ENCODE measurements at places on chromosomes 3 and 15.

GRCh38 chr3:177308286-177308685, 111.0 kb upstream of the TBL1XR1 start:
- DNase-seq: no peak

- no peak for DNase-seq
Measured at GRCh38 chr3:13132281-13132680, 59.1 kb upstream of the IQSEC1 start.

DNA sequence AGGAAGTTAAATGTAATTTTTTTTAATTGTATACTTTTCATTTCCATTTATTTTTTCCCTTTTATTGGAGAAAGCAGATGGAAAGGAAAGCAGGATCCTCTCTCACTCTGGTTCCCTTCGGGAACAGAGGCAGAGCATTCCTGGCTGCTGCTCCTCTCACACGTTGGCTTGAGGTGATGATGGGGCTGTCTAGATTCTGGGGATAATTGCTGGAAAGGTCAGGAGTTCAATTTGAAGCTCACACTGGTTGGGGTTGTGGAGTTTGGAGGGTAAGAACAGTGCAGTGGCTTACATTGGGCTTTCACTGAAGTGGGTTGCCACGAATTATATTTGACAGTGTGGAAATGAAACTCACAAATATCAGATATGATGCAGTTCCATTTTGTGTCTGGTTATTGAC, 57.6 kb downstream of the RARB start:
- DNase-seq: no peak

DNA sequence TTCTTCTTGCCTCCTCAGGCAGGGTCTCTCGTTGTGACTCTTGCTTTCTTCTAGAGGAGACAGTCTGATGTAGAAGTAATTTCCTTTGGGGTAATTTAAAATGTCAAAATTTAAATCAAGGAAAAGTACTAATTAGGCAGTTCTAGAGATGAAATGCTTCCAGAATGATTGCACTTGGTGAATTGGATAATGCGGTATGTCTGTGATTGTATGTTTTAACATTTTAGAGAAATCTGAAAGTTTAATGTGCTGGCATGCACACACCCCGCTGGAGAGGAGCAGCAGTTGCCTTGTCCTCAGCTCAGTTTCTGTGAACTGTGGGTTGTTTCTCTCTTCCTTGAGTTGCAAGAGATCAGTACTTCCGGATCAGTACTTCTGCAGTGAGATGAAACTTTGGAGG, 322.9 kb upstream of the CTDSPL start:
- no peak for DNase-seq

DNA sequence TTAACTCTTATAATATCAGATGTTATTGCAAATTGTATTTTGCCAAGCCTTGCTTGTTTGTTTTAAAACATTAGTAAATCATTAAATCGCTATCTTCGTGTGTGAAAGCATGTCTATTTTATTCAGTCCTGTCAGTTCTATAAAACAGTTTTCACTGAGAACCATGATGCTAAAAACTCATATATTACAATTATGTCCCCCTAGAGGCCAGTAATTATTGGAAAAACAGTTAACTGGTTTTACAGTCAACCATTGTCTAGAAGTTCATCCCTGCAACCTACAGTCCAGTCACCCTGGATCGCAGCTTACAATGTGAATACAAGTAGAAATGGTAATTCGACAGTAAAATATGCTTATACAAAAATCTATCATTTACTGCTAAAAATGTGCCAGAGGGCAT, 311.5 kb upstream of the ROBO2 start:
- no peak for DNase-seq

GRCh38 chr15:73752806-73753193, 351 bp downstream of the INSYN1 start:
- no peak for DNase-seq

- DNase-seq: no peak
Measured at GRCh38 chr15:92821491-92822116, 78.5 kb upstream of the CHD2 start.

GRCh38 chr3:32420126-32421038, 28.7 kb downstream of the CMTM7 start:
- no peak for DNase-seq

GRCh38 chr3:160826991-160827390, 71.0 kb downstream of the PPM1L start:
- DNase-seq: no peak

- DNase-seq: no peak
Measured at GRCh38 chr15:101323793-101324523, 28.9 kb upstream of the SNRPA1 start.

DNA sequence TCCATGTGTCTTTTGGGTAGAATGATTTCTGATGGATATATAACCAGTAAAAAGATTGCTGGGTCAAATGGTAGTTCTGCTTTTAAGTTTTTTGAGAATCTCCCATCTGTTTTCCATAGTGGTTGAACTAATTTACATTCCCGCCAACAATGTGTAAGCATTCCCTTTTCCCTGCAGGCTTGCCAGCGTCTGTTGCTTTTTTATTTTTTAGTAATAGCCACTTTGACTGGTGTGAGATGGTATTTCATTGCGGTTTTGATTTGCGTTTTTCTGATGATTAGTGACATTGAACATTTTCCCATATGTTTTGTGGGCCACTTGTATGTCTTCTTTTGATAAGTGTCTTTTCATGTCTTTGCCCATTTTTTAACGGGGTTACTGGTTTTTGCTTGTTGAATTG, 36.3 kb upstream of the MB21D2 start:
- no peak for DNase-seq

- DNase-seq: no peak
Measured at GRCh38 chr3:170044795-170045244, 7.0 kb downstream of the GPR160 start.

- no peak for DNase-seq
Measured at GRCh38 chr15:57220205-57220604, 156.1 kb upstream of the CGNL1 start.

DNA sequence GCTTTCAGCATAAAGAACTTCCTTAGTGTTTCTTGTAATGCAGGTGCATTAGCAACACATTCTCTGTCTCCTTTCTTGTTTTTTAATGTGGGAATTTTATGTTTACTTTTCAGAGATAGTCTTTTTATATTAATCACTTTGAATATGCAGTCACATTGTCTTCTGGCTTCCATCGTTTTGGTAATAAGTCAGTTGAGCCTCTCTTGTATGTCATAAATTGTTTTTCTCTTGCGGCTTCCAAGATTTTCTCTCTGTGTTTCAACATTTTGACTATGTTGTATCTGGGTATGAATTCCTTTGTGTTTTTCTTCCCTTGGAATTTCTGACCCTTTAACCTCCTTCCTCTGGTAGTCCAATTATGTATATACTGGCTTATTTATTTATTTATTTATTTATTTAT, 25.3 kb downstream of the GABRG3 start:
- DNase-seq: no peak

DNA sequence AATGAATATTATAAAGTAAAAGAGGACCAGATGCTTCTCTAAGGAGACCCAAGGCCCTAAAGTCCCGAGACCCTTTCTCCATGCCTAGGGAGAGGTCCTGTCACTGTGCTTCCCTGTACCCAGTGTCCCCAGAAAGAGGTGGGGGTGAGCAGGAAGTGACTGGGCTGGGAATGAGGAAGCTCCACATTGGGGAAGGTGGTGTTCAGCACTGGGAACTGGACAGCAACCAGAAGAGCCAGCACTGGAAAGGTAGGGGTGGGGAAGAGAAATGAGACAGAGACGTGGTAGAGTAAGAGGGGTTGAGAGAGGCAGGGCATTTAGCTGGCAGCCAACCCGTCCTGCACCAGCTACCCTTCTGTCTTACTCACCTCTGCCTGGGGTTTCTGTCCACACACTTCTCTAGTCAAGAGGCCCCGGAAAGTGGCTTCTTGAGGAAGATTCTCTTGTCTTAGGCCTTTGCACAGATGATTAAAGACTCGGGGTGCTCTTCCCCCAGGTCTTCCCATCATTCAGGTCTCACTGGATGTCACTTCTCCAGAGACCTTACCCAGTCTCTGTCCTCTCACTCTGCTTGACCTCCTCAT, 12.2 kb downstream of the RRP9 start:
- DNase-seq: no peak

- no peak for DNase-seq
Measured at GRCh38 chr15:31158858-31159569, 57.5 kb upstream of the TRPM1 start.

- DNase-seq: no peak
Measured at GRCh38 chr15:76310475-76311099, 682 bp downstream of the ETFA start.

- no peak for DNase-seq
Measured at GRCh38 chr15:70149667-70150404, 52.1 kb upstream of the TLE3 start.

GRCh38 chr3:152011812-152012735, 138.6 kb downstream of the SUCNR1 start:
- DNase-seq: no peak

DNA sequence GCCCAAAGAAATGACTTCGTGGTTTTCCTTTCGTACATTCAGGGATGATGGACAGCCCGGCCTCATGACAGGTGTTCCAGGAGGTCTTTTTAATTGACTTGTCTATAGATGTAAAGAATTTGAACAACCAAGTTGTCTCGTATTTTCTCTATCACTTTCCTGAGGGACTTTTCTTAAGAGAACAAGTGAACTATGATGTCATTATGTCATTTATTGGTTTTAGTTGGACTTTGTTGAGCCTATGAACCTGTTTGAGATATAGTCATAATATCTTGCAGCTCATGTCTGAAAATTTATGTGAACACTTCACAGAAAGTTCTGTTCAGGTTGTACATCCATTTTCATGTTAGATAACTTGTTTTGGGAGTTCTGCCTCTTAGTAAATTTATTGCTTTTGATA, 89.2 kb downstream of the RBMS3 start:
- DNase-seq: no peak

- no peak for DNase-seq
Measured at GRCh38 chr3:24678021-24678420, 183.4 kb upstream of the THRB start.

DNA sequence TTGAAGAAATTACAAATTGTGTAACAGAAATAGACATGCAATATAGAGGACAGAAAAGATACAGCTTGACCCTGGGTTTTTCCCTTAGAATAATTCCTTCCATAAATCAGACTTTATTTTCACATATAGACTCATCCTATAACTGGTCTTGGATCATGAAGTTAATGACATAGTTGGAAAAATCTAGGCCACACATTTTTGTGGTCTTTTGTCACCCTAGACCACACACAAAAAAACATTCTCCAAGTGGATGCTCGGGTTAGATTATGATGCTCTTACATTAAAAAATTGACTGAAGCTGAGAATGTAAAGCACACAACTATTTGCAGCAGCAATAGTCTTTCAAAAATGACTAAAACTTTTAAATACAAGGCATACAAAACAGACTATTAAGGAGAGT, 7.5 kb upstream of the PLA2G4D start:
- no peak for DNase-seq

GRCh38 chr15:73952913-73953750, 26.9 kb downstream of the LOXL1 start:
- DNase-seq: no peak

DNA sequence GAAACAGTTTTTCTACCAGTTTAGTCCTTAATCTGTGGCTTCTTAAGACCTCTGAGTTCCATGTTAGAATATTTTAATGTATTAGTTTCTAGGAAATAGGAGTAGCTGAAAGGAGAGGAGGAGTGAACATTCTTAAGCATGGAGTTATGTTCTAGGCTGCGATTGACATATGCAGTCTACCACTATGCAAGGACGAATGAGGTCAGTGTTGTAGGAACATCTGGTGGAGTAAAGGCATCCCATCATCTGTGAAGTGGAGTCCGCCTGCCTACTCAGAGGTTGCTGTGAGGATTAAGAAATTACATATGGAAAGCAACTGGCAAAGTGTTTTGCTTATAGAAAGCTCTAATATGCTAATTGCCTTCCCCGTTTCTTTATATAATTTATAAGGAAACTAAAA, 45.1 kb downstream of the SNAPC5 start:
- no peak for DNase-seq

- no peak for DNase-seq
Measured at GRCh38 chr3:188670446-188670845, 501.3 kb upstream of the TPRG1 start.

DNA sequence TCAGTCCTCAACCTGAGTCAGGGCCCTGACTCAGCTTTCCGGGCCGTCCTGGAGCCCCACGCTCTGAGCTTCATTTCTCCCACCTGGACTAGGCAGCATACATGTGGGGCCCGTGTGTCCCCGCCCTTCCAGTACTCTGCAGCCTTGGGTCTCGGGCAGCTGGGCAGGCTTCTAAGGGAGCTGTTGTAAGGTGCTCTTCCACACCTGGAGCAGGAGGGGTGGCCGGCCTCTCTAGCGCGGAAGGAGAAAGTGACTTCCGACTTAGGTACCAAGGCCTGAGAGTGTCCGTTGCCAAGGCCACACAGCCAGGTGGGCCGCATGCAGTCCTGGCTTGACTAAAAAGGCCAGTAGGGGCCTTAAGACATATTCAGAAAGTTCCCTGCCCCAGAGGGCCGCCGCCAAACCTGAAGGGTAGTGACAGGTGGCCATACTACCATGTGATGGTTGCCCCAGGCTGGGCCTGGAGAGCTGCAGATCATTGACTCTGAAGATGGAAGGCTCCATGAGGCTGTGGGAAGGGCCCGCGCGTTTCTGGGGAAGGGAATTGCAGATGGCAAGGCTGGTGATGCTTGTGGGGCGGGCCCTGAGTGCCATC, 9.4 kb upstream of the SEMA3B start:
- DNase-seq: no peak

- no peak for DNase-seq
Measured at GRCh38 chr15:58062983-58063382, 2.5 kb downstream of the ALDH1A2 start.

GRCh38 chr15:56052395-56053045, 59.1 kb upstream of the NEDD4 start:
- DNase-seq: no peak

DNA sequence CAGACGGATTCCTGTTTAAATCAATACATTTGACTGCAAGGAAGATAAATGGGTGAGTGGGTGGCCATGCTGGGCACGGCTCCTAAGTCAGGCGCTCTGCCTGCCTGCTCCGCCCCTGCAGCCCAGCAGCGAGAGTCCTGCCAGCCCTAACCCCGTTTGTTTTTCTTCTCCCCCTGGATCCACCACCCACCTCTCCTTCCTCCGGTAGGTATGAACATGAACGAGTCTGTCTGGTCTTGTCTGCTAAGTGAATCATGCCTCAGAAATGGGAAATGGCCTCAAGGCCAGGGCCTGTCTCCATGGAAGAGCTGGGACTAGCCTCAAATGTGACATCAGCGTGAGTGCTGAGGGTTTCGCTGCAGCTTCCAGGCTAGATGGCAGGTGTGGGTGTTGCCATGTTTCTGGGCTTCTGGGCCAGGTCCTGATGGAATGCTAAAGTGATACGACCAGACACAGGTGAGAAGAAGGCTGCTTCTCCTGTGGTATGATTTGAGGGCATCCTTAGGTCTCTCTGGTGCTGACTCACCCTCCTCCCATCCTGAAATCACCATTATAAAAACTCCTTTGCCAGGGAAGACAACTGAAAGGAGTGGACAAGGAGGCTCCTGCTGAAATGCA, 5.6 kb upstream of the FEM1B start:
- no peak for DNase-seq

GRCh38 chr3:57910990-57911389, 97.2 kb upstream of the FLNB start:
- no peak for DNase-seq

GRCh38 chr15:58574631-58575030, 142.8 kb downstream of the LIPC start:
- DNase-seq: no peak

- no peak for DNase-seq
Measured at GRCh38 chr15:27214961-27215360, 244.0 kb downstream of the GABRG3 start.
